ENCODE measurements at places on chromosomes 3 and 15. TPM values are rescaled to one million over a fixed set of nuclear protein-coding genes. Genes with fewer than 3 reads are reported as not detected.

The SRGAP3 gene
- 7.1 TPM for total RNA-seq

The SPESP1 gene
- 0.64 TPM for total RNA-seq

The TAGLN3 gene
- not detected for total RNA-seq

The GLT8D1 gene
- total RNA-seq: 36.9 TPM

The EIF4E3 gene
- total RNA-seq: 66.2 TPM

The CSPG4 gene
- total RNA-seq: not detected

The POTEB gene
- not detected for total RNA-seq

The NUP210 gene
- 194 TPM for total RNA-seq

The OIP5 gene
- total RNA-seq: 18.7 TPM

The TM6SF1 gene
- total RNA-seq: 5.1 TPM

The PFN2 gene
- total RNA-seq: 0.95 TPM

The LRRC34 gene
- total RNA-seq: 5.1 TPM

The GTPBP8 gene
- total RNA-seq: 19.9 TPM

The STX19 gene
- total RNA-seq: not detected

Measured in T-helper 2 cell treated with Interferon-gamma antibody and Interleukin-4, amounts not matched to agents 100 ng/mL and 5 ng/mL, for 36 hours (primary cell).